ENCODE measurements at places on chromosomes 1 and 21. TPM values are rescaled to one million over a fixed set of nuclear protein-coding genes. Genes with fewer than 3 reads are reported as not detected.

The NUAK2 gene
- total RNA-seq, result 52.9 TPM

The U2AF1 gene
- 76.0 TPM for total RNA-seq

The MKNK1 gene
- total RNA-seq, result 54.1 TPM

The S100B gene
- total RNA-seq, result 0.27 TPM

The FCRL6 gene
- 3.4 TPM for total RNA-seq

The TSSK3 gene
- 2.7 TPM for total RNA-seq

The MASP2 gene
- not detected for total RNA-seq

The CLCNKB gene
- total RNA-seq, result not detected

DNA sequence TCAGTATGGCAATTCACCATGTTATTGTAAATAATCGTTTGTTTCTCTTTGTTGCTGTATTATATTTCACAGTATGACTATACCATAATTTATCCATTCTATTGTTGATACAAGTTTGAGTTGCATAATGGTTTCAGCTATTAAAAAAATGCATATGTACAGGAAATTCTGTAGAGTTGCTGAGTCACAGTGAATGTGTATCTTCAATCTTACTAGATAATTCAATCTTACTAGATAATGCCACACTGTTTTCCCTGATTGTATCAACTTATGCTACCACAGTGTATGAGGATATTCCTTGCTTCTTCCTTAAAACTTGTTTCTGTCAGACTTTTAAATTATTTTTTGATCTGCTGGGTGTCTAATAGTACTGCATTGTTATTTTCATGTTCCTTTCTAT lies 3.5 kb upstream of the COA6 start:
- no peak for DNase-seq
- H3K4me1 ChIP-seq, result peaks cover 15% of the 10 kb centered on the region
- H3K27ac ChIP-seq, result no peak overlapping the region
- no peaks in the 10 kb centered on the region for H3K27me3 ChIP-seq
- no peaks in the 10 kb centered on the region for H3K36me3 ChIP-seq

DNA sequence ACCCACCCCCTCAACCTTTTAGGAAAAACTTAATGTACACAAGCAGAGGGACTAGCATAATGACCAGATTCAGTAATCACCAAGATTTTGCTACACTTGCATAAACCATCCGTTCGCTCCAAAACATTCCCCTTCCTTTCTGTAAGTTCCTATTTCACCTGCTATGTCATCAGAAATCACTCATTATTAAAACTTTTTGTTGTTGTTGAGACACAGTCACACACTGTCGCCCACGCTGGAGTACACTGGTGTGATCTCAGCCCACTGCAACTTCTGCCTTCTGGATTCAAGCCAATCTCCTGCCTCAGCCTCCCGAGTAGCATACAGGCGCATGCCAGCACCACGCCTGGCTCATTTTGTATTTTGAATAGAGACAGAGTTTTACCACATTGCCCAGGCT lies 3.4 kb downstream of the MRPL20 start:
- no peak overlapping the region for H3K4me3 ChIP-seq
- peaks cover 4% of the 10 kb centered on the region for H3K36me3 ChIP-seq
- H3K27ac ChIP-seq, result no peak overlapping the region
- H3K27me3 ChIP-seq, result no peaks in the 10 kb centered on the region

GRCh38 chr21:33541105-33541711 lies 709 bp downstream of the GART start:
- H3K27me3 ChIP-seq, result no peaks in the 10 kb centered on the region
- DNase-seq, result no peak
- H3K27ac ChIP-seq, result peak overlapping the region; percentile 99
- peaks cover 20% of the 10 kb centered on the region for H3K4me1 ChIP-seq
- H3K36me3 ChIP-seq, result peaks cover 12% of the 10 kb centered on the region
- peak overlapping the region; percentile 95 for H3K4me3 ChIP-seq

DNA sequence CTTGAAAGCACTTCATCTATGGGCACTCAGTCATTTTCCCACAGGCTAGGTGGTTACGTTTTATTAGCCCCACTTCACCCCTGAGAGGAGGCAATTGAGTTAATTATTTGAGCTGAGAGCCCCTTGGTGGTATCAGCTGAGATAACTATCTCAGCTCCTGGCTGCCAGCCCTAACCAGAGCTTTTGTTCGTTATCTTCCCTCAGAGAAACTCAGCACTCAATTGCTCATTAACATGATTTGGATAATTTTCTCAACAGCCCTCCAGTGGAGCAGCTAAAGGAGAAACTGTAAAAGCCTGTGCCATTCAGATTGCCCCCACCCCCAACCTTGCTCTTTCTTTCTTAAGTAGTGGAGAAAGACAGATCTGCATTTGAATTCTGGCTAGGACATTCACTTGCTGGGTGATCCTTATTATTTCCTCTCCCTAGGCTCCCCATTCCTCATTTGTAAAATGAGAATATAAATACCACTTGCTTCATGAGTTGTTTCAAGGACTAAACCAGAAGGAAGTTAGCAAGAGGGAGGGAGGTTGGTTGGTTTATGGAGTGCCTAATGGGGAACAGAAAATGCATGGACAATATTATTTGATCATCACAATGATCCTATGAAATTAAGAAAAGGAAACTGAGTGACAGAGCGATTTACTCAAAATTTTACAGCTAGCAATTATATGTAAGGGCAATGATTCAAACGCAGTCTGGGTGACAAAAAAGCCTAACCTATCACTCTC lies 218.7 kb upstream of the FGGY start:
- no peaks in the 10 kb centered on the region for H3K4me1 ChIP-seq
- DNase-seq, result no peak
- no peaks in the 10 kb centered on the region for H3K27me3 ChIP-seq
- no peak overlapping the region for H3K4me3 ChIP-seq

GRCh38 chr1:100038660-100039287 lies 69.0 kb downstream of the SLC35A3 start:
- H3K27ac ChIP-seq, result peak overlapping the region; percentile 99
- peaks cover 33% of the 10 kb centered on the region for H3K4me1 ChIP-seq
- peak overlapping the region; percentile 70 for H3K4me3 ChIP-seq
- DNase-seq, result peak; percentile 84

- no peak overlapping the region for H3K4me3 ChIP-seq
- no peak overlapping the region for H3K27ac ChIP-seq
- H3K4me1 ChIP-seq, result no peaks in the 10 kb centered on the region
- H3K27me3 ChIP-seq, result peaks cover 5% of the 10 kb centered on the region
- DNase-seq, result no peak
- no peaks in the 10 kb centered on the region for H3K36me3 ChIP-seq
These were observed 6.0 kb downstream of the DLGAP3 start for GRCh38 chr1:34923490-34923889.

DNA sequence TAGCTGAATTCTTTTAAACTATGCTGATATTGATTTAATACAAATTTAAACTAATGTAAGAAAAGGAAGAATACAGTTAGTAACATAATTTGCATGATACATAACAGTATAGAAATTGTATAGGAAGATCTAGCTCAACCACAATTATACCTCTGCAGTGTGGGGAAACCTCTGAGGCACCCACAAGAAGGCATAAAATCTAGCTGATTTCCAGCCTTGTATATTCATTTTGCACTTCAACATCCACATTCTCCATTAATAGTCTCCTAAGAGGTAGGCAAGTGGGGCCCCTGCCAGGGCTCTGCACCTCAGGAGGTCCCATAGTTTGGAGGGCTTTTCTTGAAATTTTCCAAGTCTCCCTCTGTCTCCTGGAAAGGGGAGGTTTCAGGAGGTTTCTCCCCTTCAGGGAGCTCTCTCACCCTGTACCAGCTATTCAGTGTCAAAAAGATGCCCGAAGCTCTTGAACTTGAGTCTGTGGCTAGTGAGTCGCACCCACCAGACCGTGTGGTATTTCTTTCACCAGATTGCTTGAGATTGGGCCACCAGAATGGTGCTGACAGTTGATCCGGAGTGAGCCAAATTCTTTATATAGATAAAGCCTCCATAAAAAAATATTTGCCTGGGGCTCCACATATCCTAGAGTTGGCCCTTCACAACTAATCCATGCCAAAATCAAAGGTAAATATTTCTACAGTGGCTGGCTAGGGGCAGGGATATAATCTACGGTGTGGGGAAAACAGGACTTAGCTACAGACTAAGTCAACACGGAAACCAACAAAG lies 108.2 kb downstream of the TIAM1 start:
- H3K4me1 ChIP-seq, result no peaks in the 10 kb centered on the region
- H3K4me3 ChIP-seq, result no peak overlapping the region
- no peak overlapping the region for H3K27ac ChIP-seq
- H3K27me3 ChIP-seq, result no peaks in the 10 kb centered on the region

- no peak overlapping the region for H3K4me3 ChIP-seq
- no peaks in the 10 kb centered on the region for H3K36me3 ChIP-seq
- no peak overlapping the region for H3K27ac ChIP-seq
- no peak for DNase-seq
- no peaks in the 10 kb centered on the region for H3K27me3 ChIP-seq
These were observed 40.2 kb upstream of the NLRP3 start for GRCh38 chr1:247375747-247376146.

DNA sequence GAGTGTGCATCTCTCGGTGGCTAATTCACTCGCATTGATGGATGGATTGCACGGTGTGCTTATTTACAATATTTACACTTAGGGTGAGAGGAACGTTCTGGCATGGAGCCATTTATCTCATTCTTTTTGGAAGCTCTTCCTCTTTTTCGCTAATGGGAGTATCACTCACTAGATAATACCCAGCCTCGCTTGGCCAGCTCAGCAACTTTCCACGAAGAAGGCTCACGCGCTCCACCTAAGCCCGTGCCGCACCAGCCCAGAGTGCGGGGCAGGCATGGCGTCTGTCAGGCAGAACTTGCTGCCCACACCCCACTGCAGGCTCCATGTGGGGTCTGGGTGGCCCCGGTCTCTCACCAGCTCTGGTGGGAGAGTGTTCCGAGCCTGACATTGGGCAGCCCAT lies 484.9 kb downstream of the NPHP4 start:
- H3K27ac ChIP-seq, result no peak overlapping the region
- no peaks in the 10 kb centered on the region for H3K27me3 ChIP-seq
- no peak overlapping the region for H3K4me3 ChIP-seq
- H3K36me3 ChIP-seq, result no peaks in the 10 kb centered on the region

DNA sequence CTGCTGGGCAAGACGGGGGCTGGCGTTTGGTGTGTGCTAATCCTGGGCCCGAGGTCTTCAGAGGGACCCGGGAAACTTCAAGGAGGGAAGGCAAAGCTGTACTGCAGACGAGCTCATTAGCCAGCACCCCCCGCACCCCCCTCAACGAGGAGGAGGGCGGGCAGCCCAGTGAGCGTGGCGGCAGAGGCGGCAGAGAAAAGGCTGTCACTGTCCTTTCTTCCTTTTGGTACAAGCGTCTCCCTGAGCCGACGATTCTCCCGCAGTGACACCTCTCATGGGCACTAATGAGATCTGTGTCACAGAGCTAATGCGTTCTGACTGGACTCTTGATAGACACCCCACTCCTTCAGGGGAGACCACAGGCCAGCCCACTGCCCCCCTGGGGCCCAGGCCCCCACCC lies 29.5 kb downstream of the DMAP1 start:
- H3K27me3 ChIP-seq, result no peaks in the 10 kb centered on the region
- no peak overlapping the region for H3K27ac ChIP-seq
- no peaks in the 10 kb centered on the region for H3K4me1 ChIP-seq

DNA sequence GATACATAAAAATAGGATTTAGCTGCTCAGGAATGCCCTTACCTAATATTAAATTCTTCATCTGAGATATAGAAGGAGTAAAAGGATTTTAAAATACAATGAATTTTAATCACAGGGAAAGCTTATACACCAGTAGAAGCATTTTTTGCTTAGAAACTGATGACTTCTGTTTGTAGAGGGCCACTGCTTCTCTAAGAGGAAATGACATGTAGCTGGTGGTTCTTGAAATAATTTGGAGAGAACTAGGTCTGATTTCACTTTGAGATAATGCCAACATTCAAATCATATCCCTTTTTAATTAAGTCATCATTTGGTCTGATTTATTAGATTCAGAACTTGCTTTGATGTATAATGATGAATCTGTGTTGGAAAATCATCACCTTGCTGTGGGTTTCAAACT lies 166.6 kb upstream of the SGIP1 start:
- DNase-seq, result no peak
- H3K4me3 ChIP-seq, result no peak overlapping the region
- no peaks in the 10 kb centered on the region for H3K27me3 ChIP-seq

GRCh38 chr1:189803364-189803763 lies 674.3 kb downstream of the BRINP3 start:
- H3K4me1 ChIP-seq, result no peaks in the 10 kb centered on the region
- no peaks in the 10 kb centered on the region for H3K36me3 ChIP-seq
- H3K27ac ChIP-seq, result no peak overlapping the region
- no peak overlapping the region for H3K4me3 ChIP-seq
- H3K27me3 ChIP-seq, result no peaks in the 10 kb centered on the region

DNA sequence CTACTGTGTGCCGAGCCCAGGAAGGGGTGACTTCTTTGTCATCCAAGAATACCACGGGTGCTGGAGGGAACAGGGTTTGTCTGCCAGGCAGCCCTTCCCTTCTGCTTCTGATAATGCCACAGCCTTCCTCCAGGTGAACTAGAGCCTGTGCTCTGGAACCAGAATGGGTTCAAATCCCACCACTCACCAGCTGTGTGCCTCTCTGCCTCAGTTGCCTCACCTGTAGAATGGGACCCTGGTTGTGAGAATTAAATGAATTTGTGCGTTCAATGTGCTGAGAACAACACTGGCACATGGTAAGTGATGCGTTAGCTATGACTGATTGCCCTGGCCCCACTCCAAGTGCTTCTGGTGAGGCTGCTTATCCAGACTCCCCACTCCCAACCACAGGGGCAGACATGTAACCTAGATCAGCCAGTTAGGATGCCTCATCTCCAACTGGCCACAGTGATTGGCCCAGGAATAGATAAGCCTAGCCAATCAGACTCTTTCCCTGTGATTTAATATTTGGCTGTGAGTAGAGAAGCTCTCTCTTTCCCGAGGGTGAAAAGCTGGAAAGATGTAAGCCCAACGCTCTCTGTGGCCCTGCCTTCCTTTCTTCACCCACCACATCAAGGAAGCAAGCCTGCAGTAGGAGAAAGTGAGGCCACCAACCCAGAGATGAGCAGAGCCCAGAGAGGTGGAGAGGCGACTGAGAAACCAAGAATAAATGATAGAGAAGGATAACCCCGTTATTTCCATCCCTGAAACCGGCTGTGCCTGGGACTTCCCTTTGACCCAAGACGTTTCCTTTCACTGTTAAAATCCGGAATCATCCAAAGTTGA lies 20.8 kb upstream of the LAPTM5 start:
- H3K27me3 ChIP-seq, result no peaks in the 10 kb centered on the region
- H3K27ac ChIP-seq, result peak overlapping the region; percentile 28
- no peak overlapping the region for H3K4me3 ChIP-seq
- DNase-seq, result no peak

DNA sequence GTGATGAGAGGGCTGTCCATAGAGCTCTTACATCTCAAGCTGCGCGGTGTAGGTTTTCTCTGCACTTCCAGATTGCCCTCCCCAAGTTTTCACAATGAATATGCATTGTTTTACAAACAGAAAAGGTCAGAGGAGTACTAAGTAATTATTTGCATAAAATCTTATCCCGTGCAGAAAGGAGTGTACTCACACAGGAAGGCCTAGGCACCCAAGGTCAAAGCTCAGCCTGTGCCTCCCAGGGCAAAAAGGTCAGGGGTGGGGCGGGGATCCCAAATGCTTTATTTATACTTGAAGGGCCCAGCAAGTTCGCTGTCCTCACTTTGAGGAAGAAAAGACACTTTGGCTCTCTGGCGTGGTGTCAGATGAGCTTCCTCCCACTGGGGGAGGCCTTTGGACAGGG lies 10.3 kb upstream of the KCNE1 start:
- H3K27me3 ChIP-seq, result no peaks in the 10 kb centered on the region
- H3K27ac ChIP-seq, result no peak overlapping the region
- no peak for DNase-seq
- peaks cover 8% of the 10 kb centered on the region for H3K36me3 ChIP-seq

All from naive thymus-derived CD4-positive, alpha-beta T cell (primary cell).